ENCODE measurements at places on chromosomes 11 and 22.
A peak's percentile ranks its signal among the peaks of the same experiment; 100 is the strongest.

DNA sequence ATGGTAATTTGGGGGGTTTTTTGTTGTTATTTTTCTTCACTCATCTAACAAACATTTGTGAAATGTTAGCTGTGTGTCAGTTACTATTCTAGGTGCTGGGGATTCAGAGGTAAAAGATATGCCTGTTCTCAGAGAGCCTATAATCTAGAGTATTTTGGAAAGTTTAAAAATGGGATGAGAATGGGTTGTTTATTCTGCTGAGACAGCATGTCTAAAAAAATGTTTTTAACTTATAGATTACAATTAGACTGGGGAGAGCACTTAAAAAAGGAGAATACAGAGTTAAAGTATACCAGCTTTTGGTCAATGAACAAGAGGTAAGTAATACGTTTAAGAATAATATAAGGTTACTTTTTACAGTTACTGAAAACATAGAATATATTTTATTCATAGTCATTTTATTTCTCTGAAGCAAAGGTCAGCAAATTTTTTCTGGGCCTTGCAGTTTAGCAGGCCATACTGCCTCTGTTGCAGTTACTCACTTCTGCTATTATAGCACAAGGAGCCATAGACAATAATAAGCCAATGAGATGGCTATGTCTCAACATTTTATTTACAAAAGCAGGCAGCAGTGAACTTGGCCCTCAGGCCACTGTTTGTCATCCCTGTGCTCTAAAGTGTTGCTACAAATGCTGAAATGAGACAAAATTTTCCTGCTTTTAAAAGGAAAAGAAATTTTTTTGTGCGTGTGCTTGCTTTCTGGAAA is 60.0 kb downstream of the DKK3 start:
- no peak for DNase-seq

GRCh38 chr11:68989936-68990606 is 9.3 kb upstream of the MRGPRD start:
- DNase-seq = peak; percentile 74

GRCh38 chr11:95229993-95230809 is 801 bp downstream of the SESN3 start:
- peak; percentile 53 for DNase-seq

GRCh38 chr11:77069969-77070582 is 3.3 kb downstream of the CAPN5 start:
- DNase-seq = no peak

GRCh38 chr22:48707763-48708557 is 1119.7 kb downstream of the BRD1 start:
- no peak for DNase-seq

DNA sequence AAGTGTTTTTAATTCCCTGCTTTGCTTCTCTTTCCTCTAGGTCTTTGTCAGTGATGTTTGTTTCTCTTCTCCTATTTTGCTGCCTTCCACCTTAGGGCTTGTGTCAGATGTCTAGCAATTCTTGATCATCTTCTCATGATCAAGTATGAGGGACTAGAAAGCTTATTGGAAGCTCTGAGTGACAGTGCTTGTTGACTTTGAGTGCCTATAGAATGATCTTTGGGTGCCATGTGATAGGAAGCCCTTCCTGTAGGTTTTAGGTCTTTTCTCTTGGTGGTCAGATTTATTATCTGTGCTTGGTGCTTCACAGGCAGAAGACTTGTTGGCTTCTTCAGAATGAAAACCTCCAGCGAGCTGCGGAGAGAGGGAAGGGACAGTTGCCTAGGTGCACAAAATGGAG is 43.1 kb downstream of the BSX start:
- no peak for DNase-seq

DNA sequence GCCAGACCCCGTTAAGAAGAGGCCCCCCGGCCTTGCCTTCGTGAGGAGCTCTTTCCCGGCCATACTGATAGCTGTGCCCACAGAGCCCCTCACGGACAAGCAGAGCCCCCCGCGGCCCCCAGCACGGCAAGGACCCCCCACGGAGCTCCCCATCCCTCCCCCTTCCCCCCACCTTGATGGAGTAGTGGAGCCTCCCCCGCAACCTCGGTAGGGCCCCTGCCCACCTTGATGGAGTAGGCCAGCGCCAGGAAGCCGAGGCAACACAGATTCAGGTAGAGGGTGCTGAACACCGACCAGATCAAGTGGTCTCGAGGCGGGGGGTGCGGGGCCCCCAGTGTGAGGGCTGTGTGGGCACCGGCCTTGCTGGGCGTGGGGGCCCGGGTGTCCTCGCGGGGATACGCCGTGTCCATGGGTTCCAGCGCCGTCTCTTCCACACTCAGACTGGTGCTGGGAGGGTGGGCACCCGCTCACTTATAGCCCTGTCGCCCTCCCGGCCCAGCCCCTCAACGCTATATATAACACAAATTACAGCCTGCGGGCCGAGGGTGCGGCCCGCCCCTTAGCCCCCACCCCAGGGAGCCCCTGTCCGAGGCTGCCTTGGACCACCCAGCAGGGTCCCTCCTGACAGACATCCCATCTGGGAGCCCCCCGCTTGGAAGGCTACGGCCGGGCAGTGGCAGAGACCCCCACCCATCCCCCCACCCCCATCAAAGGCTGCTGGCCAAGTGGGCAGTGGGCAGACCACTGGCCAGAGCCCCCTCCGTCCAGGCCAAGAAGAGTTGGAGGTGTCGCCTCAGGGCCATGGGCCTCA is at the start of gene IFITM5:
TSS of gene IFITM5 (minus strand) at position 446 of the 811 bp plus-strand sequence. CDS start at position 410, 36 bp downstream.
- no peak for DNase-seq

GRCh38 chr11:123707606-123708205 is 33.8 kb downstream of the ZNF202 start:
- peak; percentile 83 for DNase-seq

DNA sequence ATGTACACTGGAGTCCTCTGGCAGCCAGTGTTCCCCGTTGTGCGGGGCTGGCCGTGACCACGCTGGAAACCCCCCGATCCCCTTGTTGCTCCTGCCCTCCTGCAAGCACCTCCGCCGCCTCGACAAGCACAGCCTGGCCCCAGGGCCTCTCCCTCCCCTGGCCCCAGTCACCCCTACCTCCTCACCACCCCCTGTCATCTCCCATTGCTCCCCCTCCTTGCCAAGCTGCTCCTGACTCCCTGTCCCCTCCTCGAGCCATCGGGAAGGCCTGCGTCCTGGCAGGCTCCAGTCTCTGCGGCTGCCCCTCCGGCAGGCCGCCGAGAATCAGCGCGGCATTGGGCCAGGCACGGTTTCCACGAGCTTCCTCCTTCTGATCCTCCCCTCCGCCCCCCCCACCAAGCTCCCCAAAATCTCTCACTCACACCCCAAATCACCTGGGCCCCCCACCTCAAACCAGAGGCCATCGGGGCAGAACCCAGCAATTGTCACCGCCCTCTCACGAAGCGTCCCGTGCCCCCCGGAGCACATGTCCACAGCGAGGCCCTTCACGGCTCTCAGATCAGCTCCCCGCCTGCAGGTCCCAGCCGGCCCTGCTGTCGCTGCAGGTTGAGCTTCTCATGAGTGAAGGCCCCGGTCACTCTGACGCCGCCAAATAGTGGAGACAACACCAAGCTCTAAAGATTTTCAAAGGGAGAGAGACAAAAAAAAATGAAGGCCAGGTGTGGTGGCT is 5.7 kb upstream of the LSP1 start:
- no peak for DNase-seq

DNA sequence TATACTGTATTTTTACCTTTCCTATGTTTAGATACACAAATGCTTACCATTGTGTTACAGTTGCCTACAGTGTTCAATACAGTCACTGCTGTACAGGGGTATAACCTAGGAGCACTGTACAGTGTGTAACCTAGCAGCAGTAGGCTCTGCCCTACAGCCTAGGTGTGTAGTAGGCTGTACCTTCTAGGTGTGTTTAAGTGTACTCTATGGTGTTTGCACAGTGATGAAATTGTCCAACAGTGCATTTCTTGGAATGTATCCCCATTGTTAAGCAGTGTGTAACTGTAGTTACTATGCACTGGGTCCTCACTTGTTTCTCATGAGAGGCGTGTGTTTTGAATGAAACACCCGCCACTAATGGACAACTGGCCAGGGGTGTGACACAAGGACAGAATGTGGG is 269.0 kb downstream of the OPCML start:
- no peak for DNase-seq

DNA sequence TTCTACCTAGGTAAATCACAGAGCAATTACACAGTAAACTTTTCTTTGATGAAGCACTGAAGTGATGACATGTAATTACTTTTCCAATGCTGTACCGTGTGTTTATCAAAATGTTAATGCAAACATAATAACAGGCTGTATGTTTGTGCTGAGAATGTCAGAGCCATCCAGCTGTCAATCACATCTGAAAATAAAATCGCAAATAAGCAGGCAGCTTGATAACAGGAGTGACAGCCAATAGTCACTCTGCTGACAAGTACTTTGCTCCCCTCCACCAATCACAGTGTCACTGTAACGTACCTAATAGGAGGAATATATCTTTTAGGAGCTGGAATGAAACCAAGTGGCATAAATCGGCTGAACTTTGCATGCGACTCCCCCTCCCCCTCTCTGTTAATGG is 119.7 kb downstream of the KIRREL3 start:
- DNase-seq = no peak

GRCh38 chr22:20604776-20605221 is 97.4 kb downstream of the MED15 start:
- no peak for DNase-seq

GRCh38 chr11:69914286-69915150 is 95.3 kb upstream of the FGF3 start:
- DNase-seq = no peak

- DNase-seq = no peak
Measured at GRCh38 chr11:121241343-121242211, 51.0 kb upstream of the SC5D start.

- no peak for DNase-seq
Measured at GRCh38 chr11:61928606-61929005, 11.2 kb upstream of the RAB3IL1 start.

- DNase-seq = no peak
Measured at GRCh38 chr11:22927793-22928192, 67.5 kb upstream of the CCDC179 start.

DNA sequence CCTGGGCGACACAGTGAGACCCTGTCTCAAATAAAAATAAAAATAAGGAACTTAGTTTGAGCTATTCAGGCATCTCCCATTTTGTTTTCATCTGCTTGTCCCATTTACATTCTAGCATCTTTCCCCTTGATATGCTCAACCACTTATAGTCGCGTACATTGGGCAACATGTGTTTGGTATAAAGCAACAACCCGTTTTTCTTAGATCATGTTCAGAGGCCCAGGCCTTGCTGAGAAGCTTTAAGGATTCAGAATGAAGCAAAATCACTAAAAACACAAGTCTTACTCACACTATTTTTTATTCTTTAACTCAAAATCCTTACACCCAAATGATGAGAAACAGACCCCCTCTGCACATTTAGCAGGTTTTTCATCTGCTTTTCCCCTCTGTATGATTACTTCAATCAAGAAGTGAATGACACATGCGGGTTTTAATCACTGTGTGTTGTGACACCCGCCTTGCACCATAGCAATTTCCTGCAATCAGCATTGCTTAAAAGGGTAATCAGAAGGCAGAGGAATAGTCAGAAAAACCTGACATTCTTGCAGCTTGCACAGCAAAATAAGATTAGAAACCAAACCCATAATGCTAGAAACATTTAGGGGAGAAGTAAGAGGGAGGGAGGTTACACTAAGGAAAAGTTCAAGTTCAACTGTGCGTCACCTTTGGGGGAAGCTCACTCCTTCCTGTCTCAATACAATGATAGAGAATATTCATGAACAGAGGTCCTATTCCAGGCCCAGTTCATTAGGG is 25.9 kb downstream of the ALG9 start:
- DNase-seq = no peak

GRCh38 chr11:47152953-47153950 is 23.4 kb downstream of the ARFGAP2 start:
- DNase-seq = peak; percentile 92

DNA sequence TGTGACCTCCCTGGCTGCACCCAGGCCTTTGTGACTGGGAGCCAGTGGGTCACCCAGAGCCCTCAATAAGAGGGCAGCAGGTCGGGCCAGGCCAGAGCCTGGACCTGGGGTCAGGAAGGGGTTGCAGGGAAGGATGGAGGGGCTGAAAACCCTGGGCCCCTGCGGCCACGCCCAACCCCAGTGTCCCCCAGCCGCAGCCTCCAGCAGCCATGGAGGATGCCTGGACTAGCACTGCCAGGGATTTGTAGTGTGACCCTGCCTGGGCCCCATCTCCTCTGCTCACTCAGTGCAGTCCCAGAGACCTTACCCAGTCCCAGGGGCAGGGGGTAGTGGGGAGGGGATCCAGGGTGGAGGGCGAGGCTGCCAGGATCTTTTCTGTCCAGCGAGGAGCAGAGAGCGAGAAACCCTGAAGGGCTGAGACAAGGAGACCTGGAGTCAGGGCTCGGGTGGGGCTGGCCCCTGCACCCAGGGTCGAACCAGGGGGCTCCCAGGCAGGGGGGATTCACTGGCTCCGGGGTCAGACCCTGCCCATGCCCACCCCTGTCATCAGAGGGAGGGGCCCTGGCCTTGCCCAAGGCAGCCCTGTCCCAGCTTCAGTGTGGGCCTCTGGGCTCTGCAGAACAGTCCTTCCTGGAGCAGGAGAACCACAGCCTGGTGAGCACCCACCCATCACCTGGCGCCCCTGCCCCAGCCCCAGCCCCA is 187.5 kb downstream of the IGLL1 start:
- DNase-seq = no peak

GRCh38 chr11:88813233-88813915 is 252.4 kb downstream of the GRM5 start:
- no peak for DNase-seq

- DNase-seq = no peak
Measured at GRCh38 chr11:63766531-63767235, 1.9 kb downstream of the ZFTA start.

DNA sequence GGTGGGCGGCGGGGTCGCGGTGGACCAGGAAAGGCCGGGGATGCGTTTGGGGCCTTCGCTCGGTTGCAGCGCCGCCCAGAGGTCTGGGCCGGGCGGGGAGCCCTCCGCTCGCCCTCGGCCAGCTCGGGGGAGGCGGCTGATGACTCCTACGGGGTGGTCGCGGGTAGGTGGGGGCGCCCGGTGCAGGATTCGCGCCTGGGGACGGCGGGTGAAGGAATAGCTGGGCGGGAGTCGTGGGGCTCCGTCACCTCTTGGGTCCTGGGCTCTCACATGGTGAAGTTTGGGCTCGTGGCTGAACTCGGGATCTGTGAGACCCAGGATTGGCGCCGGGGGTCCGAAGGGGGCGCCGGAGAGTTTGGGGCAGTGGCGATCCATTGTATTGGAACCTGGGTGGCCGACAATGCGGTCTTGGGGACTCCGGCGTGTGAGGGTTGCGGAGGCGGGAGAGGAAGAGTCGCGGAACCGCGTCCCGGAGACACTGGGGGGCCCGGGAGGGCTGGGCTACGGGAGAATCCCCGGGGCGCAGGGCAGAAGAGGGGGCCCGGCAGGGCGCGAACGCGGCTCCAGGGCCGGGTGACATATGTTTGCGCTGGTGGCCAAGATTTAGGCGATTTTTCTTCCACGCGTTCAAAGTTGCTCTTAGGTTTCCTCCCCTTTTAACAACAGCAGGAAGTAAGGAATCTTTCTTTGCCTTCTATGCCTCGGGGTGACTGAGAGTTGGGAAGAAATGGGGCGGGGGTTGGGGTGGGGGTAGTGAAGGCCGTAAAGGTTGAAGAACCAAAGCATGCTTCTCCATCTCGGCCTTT is 935 bp downstream of the QSER1 start:
- DNase-seq = peak; percentile 36
